ENCODE measurements at places on chromosomes 7 and 10.

- no peak for DNase-seq
These were observed 103.3 kb downstream of the FANK1 start for GRCh38 chr10:125999694-126000093.

GRCh38 chr10:48821692-48822091, 117.9 kb downstream of the LRRC18 start:
- DNase-seq: no peak

DNA sequence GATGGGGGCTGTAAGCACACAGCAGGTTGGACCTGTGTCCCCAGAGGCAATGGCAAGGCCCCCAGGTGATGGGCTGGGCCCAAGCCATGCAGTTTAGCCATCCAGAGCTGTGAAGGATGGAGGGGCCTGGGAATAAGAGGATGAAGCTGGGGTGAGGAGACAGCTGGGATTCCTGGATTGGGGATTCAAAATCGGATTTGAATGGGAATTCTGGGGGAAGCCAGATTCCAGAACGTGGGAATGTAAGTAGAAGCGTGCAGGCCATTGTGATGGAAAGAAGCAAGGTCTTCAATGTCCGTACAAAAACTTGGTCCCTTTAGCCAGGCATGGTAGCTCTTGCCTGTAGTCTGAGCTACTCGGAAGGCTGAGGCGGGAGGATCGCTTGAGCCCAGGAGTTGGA, 9.8 kb downstream of the SH2B2 start:
- DNase-seq: no peak

- DNase-seq: no peak
These were observed 509.7 kb downstream of the TCERG1L start for GRCh38 chr10:130801784-130802183.

Measured in stimulated activated CD8-positive, alpha-beta memory T cell treated with anti-CD3 and anti-CD28 coated beads, Interleukin-4, amount 100 ng/mL, for 1 hour (primary cell).